ENCODE measurements at places on chromosomes 2 and 18.

DNA sequence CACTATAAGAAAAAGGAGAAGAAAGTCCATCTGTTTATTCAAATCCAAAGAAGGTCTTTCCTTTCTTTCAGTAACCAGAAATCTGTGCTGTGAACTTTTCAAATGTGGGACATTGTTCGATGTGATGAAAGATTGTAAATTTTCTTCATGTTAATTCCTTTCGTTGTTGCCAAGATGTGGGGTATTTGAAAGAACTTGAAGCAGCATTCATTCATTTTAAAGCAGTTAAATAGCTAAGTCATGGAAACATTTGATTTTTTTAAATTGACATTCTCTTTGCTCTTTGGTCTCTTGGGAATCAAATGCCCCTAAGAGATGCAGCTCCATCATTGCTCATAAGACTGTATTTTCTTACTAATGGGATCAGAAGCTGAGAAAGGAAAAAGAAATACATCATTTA lies 93.7 kb upstream of the EHBP1 start:
- DNase-seq = no peak

DNA sequence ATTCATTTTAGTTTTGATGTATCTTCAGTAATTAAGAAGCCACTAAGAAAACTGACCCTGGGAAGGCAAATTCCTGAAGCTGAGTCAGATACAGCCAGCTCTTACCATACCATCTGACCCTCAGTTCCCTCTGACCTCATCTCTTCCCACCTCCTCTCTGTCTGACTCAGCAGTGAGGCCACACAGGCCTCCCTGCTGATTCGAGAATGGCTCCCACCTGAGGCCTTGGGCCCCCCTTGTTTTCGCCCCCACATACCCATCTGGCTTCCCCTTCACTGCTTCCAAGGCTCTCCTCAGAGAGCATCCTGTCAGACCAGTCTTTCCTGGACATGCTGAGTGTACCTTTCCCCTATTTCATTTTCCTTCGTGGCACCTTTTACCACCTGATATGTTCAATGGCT lies 71.0 kb upstream of the CYP1B1 start:
- peak; percentile 18 for DNase-seq

- DNase-seq = peak; percentile 80
Measured at GRCh38 chr2:5691221-5691984, 781 bp upstream of the SOX11 start.

DNA sequence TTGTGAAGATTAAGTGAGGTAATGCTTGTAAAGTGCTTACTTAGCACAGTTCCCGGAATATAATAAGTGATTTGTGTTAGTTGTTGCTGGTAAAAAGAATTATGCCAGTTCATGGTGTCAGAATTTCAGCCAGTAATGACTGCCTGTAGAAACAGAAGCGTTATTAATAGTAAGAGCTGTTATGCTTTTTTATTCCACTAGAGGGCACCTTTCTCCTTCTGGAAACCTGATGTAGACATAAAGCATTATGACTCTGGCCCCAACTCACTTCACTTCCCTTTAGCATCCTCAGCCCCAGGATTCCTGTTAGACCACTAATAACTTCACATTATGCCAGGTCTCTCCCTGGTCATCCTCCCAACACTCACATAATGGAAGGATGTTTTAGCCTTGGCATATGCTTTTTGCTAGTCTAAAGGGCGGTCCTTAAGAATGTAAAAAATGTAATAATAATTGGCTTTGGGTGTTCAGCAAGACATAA lies 34.9 kb downstream of the C18orf54 start:
- peak; percentile 92 for DNase-seq

DNA sequence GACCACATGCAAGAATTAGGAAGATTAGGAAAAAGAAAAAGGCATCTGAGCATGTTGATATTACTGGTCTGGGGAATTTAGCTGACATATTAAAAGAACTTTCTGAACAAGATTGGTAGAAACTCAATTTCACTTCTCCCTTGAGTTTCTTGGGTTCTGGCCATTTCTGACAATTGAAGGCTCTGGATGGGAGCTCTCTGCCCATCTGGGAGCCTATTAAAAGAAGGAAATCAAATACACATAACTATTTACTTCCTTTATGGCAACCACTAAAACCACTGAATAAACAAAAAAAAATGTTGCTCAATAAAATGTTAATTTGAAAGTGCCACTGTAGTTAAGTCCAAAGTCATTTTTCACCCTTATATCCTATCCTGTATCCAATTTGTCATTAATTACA lies 216.8 kb upstream of the HNMT start:
- no peak for DNase-seq

- DNase-seq = no peak
Measured at GRCh38 chr2:19051203-19051831, 307.1 kb downstream of the OSR1 start.

DNA sequence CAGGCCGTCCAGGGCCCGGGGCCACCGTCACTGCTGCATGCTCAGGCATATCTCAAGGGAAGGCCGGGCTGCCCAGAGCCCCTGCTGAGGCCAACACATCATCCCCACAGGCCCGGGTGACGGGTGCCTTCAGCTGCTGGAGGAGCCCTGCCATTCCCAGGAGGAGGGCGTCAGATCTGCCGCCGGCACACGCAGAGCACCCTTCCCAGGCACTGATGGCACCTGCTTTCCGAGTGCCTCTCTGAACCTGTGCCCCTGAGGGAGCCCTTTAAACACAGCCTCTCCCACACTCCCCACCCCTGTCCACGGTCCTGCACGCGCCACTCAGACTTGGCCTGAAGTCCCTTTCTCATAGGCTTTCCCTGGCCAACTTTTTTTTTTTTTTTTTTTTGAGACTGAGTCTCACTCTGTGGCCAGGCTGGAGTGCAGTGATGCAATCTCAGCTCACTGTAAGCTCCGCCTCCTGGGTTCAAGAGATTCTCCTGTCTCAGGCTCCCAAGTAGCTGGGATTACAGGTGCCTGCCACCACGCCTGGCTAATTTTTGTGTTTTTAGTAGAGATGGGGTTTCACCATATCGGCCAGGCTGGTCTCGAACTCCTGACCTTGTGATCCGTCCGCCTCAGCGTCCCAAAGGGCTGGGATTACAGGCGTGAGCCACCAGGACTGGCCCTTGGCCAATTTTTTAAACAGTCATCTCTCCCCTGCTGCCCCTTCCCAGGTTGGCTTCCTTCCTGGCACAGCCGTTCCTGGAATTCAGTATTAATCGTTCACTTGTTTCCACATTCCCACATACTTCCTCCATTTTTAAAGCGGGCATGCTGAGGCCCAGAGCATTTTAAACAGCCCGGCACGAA lies 211.7 kb downstream of the NDUFA10 start:
- no peak for DNase-seq

DNA sequence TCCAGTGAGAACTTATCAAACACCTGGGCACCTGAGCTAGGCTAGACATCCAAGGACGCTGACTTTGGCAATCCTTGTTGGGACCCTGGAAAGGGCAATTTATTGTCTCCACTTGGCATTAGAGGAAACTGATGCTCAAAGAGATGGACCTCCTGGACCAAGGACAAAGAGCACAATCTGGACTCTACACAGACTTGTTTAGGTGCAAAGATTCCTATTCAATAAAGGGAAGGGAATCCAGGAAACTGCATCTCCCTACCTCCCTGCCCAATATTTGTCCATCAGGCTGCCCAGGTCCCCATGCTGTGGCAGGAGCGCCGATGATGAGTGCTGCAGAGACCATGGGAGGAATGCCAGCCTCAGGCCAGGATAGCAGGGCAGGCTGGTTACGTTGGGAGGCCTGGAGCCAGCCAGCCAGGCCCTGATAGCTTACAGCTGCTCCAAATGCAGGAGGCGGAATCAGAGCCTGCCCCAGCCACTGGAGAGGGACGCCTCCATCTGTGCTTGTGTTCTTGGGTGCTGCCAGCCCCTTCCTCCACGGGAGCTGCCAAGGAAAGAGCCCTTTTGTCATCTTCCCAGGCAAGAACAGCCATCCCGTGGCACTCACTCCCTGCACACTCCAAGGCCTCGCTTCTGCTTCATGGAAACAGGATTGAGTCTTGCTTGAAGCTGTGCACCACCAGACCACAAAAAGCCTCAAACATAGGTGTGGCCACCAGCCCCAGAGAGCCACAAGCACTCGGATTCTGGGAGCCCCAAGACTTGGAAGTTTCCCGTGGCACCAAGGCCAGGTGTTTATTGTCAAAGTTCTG lies 60.0 kb downstream of the HS1BP3 start:
- no peak for DNase-seq

DNA sequence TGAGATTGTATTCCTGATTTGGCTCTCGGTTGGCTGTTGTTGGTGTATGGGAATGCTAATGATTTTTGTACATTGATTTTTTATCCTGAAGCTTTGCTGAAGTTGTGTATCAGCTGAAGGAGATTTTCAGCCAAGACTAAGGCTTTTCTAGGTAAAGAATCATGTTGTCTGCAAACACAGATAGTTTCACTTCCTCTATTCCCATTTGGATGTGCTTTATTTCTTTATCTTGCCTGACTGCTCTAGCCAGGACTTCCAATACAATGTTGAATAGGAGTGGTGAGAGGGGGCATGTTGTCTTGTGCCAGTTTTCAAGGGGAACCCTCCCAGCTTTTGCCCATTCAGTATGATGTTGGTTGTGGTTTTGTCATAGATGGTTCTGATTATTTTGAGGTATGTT lies 90.4 kb downstream of the CYP26B1 start:
- no peak for DNase-seq

- DNase-seq = no peak
Measured at GRCh38 chr18:59904011-59904601, 4.3 kb downstream of the PMAIP1 start.

- DNase-seq = peak; percentile 75
Measured at GRCh38 chr2:183079139-183079775, 710 bp downstream of the DUSP19 start.

DNA sequence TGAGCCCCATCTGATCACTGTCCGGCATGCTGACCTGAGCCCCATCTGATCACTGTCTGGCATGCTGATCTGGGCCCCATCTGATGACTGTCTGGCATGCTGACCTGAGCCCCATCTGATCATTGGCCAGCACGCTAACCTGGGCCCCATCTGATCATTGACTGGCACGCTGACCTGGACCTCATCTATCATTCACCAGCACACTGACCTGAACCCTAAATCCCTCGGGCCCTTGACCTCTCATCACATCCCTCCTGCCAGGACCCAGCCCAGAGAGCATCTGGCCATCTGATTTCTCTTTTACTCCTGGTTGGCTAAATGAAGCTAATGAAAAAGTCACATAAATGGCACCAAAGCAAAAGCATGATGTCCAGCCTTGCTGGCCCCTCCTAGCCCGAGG lies 207.1 kb downstream of the NDUFA10 start:
- no peak for DNase-seq

- no peak for DNase-seq
Measured at GRCh38 chr2:79446313-79446712, 66.5 kb upstream of the CTNNA2 start.

DNA sequence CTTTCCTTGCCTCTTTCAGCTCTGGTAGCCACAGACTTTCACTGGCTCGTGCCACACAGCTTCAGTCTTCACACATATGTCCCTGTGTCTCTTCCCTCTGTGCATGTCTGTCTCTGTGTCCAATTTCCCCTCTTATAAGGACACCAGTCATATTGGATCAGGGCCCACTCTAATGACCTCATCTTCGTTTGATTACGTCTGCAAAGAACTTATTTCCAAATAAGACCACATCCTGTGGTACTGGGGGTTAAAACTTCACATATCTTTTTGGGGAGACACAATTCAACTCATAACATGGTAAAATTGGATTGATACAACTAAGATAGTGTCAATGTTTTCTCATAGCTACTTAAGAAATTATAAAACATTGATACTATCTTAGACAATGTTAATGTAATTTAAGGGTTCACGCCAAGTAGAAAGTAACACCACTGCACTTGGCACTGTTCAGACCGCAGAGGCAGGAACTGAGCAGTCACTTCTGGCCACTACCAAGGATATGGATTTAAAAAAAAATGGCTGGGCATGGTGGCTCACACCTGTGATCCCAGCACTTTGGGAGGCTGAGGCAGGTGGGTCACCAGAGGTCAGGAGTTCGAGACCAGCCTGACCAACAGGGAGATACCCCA lies 119.6 kb upstream of the EPAS1 start:
- DNase-seq = no peak

GRCh38 chr2:99111236-99111635 lies 30.3 kb upstream of the C2orf15 start:
- no peak for DNase-seq

GRCh38 chr2:1186421-1186820 lies 226.8 kb upstream of the TPO start:
- DNase-seq = no peak

GRCh38 chr2:16666449-16666801 lies 791 bp upstream of the CYRIA start:
- DNase-seq = peak; percentile 27

DNA sequence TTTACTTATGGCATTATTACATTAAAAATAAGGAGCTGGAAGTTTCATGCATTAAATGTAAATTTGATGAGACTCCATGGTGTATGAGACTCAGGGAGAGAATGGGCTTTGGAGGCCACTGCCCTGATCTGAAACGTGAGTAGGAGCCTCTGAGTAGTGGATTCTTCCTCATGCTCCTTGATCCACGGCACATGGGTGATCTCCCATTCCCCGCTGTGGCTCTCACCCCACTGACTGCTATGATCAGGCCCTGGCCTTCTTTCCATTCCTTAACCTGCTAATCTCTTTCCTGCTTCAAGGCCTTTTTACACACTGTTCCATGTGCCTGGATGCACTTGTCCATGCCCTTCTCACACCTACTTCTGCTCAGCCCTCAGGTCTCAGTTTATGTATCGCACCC lies 68.4 kb downstream of the SMAD7 start:
- no peak for DNase-seq

DNA sequence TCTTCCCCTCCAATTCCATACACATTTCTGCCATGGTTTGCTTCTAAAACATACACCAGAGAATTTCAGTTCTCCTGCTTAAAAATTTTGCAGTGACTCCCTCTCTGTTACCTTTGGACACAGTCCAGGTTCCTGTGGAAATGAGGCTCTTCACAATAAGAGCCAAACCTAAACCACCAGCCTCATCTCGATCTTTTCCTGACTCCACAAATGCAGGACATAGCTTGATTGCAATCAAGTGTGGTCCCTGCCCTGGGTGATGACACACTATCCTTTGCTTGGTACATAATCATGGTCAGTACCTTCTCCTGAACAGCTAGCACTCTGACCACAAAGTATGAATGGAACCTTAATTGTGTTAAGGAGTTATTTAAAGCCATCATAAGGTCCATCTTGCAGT lies 134.9 kb upstream of the CHAC2 start:
- DNase-seq = peak; percentile 14

DNA sequence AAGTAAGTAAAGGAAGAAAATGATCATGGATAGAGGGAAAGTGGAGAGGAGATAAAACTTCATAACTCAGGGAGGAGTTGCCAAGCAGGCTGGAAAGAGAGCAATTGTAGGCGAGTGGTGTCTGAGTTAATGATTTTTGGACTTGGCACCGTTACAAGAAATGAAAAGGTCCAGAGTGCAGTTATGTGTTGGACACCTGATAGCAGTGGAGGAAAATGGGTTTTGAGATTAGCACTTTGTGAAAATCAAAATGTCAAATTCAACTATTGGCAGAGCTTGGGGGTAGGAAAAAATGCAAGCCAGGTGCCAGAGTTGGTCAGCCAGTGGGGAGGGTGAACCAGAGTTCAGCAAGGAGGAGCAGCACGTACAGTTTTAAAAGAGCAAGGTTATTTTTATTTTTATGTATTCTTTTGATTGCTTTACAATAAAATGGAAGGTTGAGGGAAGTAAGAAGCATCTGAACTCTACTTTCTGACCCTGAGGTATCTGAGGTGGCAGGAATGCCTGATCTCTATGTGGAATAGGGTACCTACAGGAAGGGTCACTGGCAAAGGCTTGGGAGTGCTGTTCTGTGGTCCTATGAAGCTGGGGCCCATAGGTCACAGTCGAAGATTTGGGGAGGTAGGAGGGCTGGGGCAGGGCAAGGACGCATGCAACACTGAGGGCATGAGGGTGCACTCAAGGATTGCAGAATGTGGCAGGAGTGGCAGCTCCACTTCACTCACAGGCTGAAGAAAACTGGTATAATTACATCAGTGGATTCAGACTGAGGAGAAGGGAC lies 127.5 kb downstream of the CD8B2 start:
- peak; percentile 64 for DNase-seq
